ENCODE measurements at places on chromosomes 1 and 21.

GRCh38 chr1:34682452-34683223 is 72.2 kb upstream of the GJB5 start:
- no peak for DNase-seq

- DNase-seq, result no peak
Measured at GRCh38 chr1:66271904-66272254, 262.1 kb upstream of the SGIP1 start.

DNA sequence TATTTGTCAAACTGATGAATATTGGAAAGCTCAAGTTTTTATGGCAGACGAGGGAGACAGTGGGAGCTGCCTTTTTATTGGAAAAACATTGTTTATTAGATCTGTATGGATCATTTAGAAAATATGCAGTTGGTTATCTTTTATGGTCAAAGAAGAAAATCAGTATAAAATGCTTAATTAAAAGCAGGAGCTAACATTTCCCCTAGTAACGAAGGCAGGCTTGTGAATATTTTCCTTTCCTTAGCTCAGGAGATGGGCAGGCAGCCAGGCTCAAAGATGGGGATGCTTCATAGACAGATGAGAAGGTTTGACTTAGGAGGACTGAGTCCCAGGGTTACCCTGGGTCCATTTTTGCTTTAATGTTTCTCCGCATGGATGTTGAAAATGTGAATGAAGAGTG is 26.0 kb downstream of the ROR1 start:
- no peak for DNase-seq

DNA sequence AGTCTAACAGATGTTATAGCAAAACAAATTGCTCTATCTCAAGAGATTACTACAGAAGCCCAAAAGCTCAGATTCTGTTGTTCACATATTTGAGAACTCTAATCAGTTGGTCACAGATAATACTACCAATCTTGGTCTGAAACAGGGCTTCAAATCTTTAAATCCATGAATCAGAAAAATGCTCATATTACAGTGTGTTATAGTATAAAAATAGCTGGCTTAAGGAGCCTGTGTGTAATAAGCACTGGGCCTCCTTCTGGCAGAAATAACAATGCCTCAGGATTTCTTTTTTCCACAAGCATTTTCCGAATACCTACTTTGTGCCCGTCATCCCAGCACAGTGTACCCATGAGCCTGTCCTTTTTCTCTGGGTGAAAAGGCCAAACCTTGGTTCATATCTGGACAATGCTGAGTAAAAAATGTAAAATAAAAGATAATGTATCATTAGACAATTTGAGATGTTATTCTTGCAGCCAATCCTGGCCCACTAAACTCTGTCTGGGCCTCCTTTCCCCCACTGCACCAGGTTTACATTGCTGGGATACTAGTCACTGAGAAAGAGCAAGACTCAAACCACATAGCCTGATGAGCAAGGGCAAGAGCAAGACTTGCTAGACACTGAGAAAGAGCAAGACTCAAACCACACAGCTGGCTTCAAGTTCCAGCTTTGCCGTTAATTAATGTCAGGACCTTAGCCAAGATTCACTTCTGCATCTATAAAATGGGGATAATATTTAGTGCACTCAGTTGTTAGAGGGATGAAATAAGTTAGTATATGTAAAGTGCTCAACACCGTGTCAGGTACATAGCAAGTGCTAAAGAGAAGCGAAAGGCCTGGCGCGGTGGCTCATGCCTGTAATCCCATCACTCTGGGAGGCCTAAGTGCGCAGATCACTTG is 17.0 kb upstream of the ADAR start:
- no peak for DNase-seq

- peak; percentile 15 for DNase-seq
Measured at GRCh38 chr1:236920286-236920894, 83.9 kb downstream of the MT1HL1 start.

- no peak for DNase-seq
Measured at GRCh38 chr1:152110860-152111514, 4.3 kb downstream of the TCHH start.

DNA sequence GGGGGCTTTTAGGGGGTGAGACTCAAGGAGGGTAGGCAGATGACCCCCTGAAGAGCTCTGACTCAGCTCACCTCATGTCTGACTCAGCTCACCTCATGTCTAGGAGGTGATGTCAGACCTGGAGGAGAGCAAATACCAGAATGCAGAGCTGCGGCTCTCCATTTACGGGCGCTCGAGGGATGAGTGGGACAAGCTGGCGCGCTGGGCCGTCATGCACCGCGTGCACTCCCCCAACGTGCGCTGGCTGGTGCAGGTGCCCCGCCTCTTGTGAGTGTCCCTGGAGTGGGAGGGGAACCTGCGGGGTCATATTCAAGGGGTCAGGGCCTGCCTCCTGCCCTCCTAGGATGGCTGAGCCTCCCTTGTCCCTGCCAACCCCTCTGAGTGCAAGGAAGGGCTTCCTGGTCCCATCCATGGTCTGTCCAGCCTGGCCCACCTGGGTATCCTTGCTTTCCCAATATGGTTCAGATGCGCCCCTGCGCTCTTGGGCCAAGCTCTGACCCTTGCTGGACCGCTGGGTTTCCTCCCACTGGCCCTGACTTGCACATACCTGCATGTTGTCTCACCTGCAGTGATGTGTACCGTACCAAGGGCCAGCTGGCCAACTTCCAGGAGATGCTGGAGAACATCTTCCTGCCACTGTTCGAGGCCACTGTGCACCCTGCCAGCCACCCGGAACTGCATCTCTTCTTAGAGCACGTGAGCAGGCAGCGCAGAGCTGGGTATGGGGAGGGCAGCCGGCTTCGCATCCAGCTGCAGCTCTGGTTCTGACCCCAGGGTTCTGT is 9.1 kb downstream of the AMPD2 start:
- no peak for DNase-seq

DNA sequence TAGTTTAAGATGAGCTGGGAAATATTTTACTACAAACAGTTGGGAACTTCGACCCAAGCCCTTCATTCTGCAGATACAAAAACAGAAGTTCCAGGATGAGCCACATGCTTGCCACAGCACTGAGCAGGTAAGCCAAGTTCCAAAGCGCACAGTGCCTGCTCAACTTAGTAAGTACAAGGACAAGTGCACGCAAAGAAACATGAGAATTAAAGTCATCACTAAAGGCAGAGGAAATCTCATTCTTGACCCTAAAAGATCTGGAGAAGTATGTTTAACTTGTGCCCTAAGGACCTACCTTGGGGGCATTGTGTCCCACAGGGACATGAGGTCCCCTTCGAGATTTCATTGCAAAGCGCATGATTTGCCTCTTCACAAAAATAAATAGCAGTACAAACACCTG is 1.2 kb upstream of the UBAP2L start:
- DNase-seq, result no peak

- no peak for DNase-seq
Measured at GRCh38 chr1:168521401-168522000, 22.3 kb downstream of the XCL2 start.

DNA sequence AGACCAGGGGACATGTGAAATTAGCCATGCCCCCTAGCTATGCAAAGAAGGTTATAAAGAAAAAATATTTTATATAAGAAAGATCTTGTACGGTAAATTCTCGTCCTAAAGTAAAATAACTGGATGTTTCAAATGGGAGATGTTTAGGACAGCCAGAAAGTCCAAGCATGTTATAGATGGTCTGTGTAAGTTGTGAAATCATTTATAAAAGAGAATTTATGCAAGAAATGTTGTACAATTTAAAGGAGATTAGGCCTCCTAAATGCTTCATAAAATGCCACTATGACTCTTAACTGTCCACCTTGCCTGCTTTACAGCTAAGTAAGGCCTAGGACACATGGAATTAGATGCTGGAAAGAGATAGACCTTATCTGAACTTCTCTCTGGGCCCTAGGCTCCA is 118.1 kb upstream of the POGK start:
- no peak for DNase-seq

DNA sequence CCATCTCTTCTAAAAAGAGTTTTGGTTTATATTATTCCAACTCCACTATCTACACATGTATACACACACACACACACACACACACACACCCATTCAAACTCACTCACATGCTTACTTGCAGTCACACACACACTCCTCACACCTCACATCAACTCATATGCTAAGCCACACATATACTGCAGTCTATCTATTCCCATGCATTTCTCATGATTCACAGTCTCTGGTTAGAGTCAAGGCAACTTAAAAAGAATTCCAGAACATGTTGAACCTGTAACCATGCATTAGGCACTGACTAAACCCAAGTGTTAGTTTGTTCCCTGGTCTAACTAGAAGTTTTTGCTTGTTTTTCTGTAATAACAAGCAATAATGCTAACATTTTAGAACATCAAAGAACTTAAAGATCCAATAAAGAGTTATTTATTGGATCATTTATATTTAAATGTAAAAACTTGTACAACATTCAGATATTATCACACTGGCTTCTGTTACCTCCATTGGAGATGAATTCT is 931.1 kb downstream of the PLA2G4A start:
- no peak for DNase-seq

DNA sequence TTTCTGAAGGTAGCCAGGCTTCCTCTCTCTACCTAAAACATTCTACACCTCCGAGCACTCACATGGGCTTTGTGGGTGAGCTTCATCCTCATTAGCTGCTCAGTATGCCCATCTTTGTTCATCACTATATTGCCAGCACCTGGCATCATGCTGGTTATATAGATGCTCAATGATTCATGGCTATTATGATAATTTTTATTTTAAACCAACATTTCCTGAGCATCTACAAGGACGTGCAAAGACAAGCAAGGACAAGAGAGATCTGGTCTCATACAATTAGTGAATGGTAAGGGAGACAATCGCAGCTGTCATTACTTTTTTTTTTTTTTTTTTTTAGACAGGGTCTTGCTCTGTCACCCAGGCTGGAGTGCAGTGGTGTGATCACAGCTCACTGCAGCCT is 11.3 kb upstream of the QSOX1 start:
- no peak for DNase-seq

DNA sequence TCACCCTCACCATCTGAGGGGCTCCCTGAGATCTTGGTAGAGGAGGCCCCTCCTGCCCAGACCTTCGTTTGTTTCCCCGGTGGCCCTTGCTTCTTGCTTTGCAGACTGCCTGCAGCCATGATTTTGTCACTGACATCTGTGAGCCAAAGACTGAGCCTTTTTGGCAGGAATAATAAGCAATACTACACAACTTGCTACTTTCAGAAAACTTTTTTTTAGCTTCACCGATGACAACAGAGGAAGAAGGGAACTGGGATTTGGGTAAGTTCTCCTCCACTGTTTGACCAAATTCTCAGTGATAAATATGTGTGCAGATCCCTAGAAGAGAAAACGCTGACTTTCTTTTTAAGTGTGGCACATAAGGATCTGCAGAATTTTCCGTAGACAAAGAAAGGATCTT is 11.7 kb upstream of the CD101 start:
- no peak for DNase-seq

DNA sequence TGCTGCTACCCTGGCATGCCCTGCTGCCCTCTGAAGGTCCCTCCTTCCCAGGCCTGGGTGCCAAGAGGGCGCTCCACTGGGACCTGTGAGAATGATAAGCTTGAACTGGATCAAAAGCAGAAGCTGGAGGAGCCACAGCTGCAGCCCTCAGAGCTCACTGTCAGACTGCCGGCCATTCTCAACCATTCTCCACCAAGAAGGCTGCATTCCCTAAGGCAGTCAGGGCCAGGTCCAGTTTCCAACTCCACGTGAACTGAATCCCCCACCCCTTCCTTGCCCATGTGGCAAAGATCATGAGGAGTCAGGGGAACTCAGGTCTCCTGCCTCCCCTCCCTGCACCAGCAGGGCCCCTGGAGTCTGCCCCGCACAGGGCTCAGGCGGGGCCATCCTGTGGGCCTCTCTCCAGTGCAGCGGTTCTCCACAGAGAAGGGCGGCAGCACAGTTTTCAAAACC is 19.5 kb downstream of the SLC1A7 start:
- no peak for DNase-seq

- DNase-seq, result peak; percentile 16
Measured at GRCh38 chr1:198201956-198202784, 45.4 kb downstream of the NEK7 start.

DNA sequence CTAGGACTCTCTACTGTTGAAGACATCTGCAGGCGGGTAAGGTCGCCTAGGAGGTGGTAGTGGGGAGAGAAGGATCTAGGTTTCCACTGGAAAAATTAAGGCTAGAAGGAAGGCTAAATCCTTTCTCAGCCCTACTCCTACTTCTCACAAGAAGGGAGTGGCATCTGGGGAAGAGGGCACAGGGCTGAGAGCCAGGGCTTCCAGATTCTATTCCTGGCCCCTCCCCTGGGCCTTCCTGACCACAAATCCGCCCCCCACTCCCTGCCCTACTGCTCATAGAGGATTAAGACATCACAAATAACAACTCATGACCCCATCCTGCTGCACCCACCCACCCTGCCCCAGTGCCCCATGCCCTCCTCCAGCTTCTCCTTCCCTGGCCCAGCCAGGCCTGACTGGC is 2.5 kb downstream of the PHLDA3 start:
- peak; percentile 89 for DNase-seq

DNA sequence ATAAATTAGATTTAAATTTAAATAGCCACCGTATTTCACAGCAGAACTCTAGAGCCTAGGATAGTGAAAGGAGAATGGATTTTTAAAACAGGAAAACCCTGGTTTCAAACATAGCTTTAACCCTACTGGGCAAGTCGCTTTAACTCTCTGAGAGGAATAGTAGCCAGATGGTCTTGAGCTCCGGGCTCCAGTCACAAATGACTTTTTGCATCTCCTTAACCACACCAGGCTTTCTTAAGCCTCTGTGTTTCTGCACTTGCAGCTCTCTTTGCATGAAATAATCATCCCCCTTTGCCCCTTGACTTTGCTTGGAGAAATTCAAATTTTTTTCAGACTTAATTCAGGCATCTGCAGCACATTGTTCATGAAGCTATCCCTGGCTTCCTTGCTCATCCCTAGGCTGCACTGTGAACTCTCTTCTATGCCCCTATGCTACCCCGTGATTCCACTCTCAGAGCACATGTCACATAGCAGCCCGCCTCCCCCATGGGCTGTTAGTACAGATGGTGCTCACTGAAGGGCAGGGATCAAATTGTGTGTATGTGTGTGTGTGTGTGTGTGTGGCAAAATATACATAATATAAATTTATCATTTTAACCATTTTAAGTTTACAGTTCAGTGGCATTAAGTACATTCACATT is 68.8 kb upstream of the DAB1 start:
- no peak for DNase-seq

GRCh38 chr1:58435376-58435775 is 111.2 kb downstream of the OMA1 start:
- no peak for DNase-seq

DNA sequence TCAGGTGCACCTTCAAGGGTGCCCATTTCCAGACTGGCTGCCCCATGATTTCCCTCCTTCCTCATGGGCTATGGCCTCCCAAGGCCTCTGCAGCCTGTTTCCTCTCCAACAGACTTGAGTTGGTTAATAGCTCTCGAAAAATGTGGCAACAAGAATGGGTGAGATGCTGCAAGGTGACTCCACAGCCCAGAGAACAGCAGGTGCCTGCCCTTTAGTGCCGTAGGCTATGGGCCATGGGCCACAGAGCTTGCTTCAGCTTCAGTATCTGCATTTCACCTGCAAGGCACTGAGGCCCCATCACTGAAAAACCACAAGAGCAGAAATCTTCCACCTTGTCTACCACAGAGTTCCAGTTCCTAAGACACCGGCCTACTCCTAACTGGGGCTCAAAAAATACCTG is 122.0 kb downstream of the ETS2 start:
- DNase-seq, result no peak
